ENCODE measurements at places on chromosomes 1 and 21.

GRCh38 chr21:35178098-35178497 is 129.0 kb upstream of the RUNX1 start:
- no peak for DNase-seq

DNA sequence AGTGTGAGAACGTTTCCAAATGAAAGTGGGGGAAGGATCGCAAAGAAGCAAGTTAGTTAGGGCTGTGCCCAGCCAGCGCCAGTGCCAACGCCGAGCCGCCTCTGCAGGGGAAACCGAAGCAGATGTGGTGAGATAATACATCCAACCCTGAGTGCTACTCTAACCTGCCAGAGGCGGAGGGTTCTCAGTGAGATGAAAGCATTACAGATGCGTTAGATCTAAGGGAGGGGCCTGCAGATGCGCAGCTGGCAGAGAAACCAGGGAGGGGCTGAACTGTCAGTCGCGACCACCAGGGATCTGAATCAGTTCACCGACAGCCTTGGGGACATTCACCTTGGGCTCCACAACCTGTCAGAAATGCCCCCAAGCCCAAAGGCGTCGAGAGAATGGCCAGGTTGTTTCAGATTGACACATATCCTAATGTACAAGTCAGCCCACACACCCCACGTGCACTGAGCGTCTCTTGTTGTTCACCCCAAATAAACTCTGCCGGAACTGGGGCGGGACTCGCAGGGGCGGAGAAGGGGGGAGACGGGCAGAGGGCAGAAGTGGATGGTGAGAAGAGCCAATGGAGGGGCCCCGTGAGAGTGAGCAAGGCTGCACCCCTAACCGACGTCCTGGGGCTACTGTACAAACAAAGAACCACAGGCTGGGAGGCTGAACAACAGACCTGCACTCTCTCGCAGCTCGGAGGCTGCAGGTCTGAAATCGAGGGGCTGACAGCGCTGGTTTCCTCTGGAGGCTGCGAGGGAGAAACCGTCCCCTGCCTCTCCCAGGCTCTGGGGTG is 8.7 kb upstream of the UMODL1 start:
- DNase-seq = no peak

DNA sequence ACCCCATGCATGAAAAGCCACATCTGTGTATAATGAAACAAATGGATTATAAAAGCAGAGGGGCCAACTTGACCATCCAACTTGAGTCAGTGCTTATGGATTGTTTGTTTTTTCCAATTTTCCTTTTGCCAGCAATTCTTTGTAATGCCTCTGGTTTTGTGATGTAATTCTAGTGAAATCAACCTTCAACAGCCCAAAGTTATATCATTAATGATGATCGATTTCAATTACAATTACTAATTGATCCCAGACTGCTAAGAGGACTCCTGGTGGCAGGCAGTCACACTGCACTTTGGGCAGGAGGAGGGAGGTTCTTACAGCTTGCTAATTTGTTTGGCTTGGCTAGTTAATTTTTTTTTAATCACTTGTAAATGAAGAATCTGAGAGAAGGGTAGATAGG is 552.3 kb downstream of the NUF2 start:
- DNase-seq = no peak

- DNase-seq = no peak
Observed at GRCh38 chr1:174761335-174761734, 238.4 kb upstream of the CACYBP start.

- DNase-seq = no peak
Observed at GRCh38 chr21:42641311-42642218, 11.9 kb upstream of the PDE9A start.

- DNase-seq = no peak
Observed at GRCh38 chr1:118325550-118326225, 140.7 kb upstream of the SPAG17 start.

DNA sequence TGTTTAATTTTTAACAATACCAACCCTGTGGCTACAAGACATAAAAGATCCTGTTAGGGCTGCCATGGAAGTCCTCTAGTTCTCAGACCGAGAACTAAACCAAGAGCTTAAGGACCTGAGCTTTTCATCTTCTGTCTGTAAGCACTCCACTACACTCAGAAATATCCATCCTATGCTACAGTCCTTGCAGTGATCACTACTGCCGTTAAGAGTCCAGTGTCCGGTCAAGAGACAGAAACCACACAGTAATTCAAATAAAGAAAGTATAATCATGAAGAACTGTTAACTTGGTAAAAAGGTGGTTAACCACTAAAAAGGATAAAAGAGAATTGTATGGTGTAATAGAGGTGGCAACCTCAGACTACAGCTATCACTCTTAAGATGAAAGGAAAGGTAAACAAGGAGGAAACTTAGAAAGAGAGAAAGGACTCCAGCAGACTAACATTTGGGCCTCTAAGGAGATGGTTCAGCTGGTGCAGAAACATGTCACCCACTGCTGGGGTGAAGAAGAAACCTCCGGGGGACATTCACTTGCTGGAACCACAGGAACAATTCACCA is 22.1 kb upstream of the PRDX6 start:
- no peak for DNase-seq

DNA sequence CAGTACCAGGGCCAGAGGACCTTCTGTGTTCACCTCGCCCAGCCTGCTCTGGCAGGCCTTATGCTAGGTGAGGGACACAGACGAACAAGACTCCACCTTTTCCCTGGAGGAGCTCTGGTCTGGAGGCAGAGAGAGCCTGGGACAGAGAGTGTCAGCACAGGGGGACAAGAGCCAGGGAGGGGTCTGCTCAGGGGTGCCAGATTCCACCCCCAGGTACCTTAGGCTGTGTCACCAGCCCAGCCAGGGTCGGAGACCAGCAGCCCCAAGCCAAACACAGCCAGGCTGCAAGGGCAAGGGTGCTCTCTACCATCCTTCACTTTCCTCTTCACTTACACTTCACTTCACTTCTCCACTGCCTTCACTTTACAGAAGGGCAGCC is 4.3 kb upstream of the LRP8 start:
- DNase-seq = no peak

DNA sequence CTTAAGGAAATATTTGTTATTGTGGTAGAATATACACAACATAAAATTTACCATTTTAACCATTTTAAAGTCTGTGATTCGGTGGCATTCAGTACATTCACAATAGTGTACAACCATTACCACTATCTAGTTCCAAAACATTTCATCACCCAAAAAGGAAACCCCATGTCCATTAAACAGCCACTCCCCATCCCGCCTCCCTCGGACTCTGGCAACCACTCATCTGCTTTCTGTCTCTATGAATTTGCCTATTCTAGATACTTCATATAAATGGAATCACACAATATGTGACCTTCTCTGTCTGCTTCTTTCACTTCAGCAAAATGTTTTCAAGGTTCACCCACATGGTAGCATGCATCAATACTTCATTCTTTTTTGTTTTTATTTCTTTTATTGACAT is 51.3 kb downstream of the PTP4A2 start:
- no peak for DNase-seq

GRCh38 chr21:29308456-29308783 is 9.7 kb downstream of the BACH1 start:
- DNase-seq = no peak

GRCh38 chr1:201691716-201692554 is 137.0 kb upstream of the IPO9 start:
- DNase-seq = no peak

- DNase-seq = no peak
Observed at GRCh38 chr1:53982763-53983104, 35.3 kb downstream of the LDLRAD1 start.

DNA sequence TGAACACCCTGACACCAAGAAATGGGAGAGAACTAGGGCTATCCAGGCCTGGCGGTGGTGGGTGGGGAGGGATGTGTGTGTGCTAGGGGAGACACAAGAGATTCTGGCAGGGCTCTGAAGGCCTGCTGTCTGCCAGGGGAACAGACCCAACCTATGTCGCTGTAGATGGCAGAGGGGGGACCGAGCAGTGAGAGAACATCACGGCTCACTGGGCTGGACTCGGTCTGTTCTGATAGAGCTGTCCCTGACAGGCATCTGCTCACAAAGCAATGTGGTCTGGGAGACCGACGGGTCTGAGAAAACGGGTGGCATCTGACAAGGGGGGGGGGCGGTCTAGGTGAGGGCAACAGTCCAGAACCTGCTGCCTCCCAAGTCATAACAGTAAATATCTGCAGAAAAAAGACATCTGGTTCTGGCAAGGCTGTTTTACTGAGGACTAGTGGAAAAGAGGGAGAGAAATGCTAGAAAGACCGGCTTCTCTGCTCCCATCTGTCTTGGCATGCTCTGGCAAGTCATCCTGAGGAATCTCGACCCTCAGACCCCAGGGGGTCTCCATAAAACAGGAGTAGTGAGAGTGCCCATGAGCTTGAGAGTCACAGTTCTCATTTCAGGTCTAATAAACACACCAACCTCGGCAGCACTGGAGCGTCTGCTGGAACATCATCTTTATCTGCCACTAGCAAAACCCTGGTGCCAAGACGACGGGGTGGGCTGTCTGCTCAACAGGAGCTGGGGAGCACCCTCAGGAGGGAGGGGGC is 36.5 kb downstream of the SLC66A1 start:
- DNase-seq = no peak

DNA sequence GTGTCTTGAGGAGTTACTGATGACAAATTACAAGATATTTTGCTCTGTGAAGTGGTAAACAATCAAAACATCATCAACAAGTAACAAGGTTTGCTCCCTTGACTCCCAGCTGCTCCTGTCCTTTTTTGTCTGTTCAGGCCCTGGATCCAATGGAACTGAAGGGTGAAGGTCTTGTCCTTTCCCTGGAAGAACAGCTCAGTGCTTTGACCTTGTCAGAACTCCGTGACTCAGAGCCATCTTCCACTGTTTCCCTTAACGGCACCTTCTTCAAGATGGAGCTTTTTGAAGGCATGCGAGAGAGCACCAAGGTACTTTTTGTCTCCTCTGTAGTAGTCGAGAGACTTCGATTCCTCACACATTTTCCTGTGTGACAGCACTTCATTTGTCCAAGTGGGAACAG is 29.0 kb downstream of the TRIM45 start:
- DNase-seq = no peak

DNA sequence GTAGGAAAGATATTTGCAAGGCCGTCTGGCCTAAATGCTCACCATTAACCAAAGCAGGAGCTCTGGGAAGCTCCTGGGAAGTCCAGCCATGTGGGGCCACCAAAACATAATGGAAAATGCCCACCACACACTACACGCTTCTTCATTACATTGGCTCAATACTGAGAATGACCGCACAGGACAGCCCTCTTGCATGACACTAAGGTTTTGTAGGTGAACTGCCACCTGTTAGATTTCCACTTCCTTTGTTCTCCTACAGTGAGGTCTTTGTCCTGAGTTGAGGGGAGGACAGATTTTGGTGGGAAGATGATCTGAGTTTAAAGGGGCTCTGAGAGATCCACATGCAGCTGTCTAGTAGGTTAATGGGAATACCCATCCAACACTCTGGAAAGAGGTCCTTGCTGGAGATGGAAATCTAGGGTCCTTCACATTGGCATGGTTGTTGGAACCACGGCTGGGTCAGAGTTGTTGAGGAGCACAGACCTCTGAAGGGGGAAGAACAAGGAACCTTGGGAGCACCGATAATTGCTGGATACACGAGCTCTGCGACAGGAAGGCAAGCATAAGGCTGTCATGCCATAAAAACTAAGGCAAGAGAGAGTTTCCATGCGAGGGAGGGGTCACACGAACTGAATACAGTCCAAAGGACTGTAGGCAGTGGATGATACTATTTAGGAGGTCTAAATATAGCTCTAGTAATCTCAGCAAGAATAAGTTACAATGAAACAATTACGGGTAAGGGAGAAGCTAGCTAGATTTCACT is 105.5 kb upstream of the IRF2BP2 start:
- no peak for DNase-seq

DNA sequence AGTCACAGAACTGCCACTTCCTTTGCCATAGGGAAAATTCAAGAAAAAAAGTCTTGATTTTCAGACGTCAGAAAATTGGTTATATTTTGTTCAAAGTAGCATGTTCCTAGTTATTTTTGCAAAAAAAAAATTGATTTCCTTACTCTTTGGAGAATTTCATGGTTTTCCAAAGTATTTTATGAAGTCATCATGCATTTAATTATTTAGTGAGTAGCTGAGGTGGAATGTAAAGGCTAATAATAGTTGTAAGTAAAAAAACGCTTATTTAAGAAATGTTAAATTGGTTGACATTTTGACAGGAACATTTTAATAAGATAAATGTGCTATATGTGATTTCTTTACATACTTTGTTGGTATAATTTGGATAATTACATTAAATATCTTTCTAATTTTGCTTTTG is 20.8 kb downstream of the TSEN15 start:
- no peak for DNase-seq

- DNase-seq = no peak
Observed at GRCh38 chr1:28374297-28374696, 4.8 kb downstream of the PHACTR4 start.

GRCh38 chr1:99675994-99676393 is 30.1 kb downstream of the PALMD start:
- no peak for DNase-seq

GRCh38 chr1:42962641-42963377 is 4.1 kb upstream of the SLC2A1 start:
- DNase-seq = no peak

DNA sequence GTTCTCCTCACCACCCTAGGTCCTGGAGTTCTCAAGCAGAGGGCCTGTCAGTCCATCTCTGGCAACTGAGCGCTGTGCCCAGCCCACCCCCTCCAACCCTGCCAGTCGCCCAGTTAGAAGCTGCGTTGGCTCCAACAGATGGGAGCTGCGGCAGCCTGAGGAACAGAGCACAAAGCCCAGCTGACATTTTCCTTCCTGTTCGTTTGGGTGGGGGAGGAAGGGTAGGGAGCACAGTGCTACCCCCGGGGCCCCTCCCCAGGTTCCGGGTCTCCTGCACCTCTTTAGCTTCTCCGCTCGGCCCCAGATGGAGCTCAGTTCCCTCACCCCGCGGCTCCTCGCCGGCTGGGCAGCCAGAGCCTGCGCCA is 1.4 kb downstream of the LRRN2 start:
- DNase-seq = no peak

GRCh38 chr1:229509576-229509975 is 1.4 kb upstream of the NUP133 start:
- DNase-seq = no peak

GRCh38 chr1:41498804-41499203 is 14.3 kb upstream of the EDN2 start:
- DNase-seq = peak; percentile 94

- no peak for DNase-seq
Observed at GRCh38 chr1:234091876-234092275, 187.4 kb downstream of the SLC35F3 start.

DNA sequence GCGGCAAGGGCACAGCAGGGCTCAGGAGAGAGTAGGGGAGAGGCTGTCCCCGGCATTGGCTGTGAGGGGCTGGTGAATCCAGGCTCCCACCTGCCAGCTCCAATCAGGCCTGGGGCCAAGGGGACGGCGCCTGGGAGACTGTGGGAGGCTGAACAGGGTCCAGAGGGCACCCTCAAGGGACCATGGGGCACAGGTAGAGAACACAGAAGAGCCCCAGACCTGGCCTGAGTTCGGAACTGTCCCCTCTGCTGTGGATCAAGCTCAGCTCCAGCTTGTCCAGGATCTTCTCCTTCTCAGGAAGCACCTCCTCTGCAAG is 67.0 kb downstream of the KCNAB2 start:
- no peak for DNase-seq

GRCh38 chr21:28632755-28633408 is 359.8 kb downstream of the LTN1 start:
- DNase-seq = no peak

All from HS-27A (cell line).